Occipital lobe (tissue), 3 donors: ENCODE measurements at places on chromosomes 12 and 14. TPM values are rescaled to one million over a fixed set of nuclear protein-coding genes. Genes with fewer than 3 reads are reported as not detected.
A peak's percentile ranks its signal among the peaks of the same experiment; 100 is the strongest.

GRCh38 chr14:54646626-54647025, 79.7 kb downstream of the SAMD4A start:
- DNase-seq, result no peak

Gene HEBP1
- total RNA-seq, result 2.2 TPM

DNA sequence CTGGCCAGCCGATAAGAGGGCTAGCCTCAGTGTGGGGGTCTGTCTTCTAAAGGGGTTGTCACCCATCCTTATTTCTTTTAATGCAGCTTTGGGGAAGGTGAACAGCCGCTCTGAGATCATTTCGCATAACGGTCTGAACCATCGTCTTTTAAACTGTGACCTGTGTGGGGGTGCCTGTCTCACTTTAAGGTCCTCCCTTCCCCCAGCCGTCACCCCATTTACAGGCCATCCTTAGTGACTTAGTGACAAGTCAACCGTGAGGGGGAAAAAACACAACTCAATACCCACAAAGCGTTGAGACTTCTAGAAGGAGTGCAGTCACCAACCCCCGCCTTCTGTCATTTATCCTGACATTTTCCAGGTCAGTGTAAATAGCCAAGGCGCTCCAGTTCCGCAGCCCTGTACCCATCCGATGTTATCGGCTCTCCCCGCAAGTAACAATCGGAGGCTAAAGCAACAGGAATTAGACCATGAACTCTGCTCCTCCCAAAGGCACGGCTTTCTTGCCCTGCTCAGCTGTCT, 505 bp upstream of the DENND5B start:
- peak; percentile 21 for DNase-seq

Gene HHIPL1
- 6.4 TPM for total RNA-seq

GRCh38 chr12:56571121-56571520, 49.5 kb downstream of the RBMS2 start:
- DNase-seq, result no peak

Gene MYO1A
- not detected for total RNA-seq

GRCh38 chr12:1607940-1608712, 13.7 kb upstream of the FBXL14 start:
- DNase-seq, result no peak

DNA sequence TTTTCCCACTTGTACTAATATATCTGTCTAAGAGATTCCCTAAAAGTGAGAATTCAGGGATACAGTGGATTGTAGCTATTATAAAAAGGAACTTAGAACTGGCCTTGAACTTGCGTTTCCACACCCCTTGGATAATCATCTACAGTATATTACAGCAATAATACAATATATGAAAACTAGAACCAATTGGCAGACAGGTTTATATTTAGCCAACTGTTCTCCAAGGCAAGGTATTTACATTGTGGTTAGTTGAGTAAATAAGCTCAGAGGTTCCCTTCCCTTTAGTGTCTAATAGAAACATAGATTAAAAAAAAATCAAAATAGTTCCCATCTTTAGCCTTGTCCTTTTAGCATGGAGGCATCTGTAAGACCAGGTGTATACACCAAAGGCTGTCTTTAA, 42.1 kb downstream of the LIMA1 start:
- DNase-seq, result no peak

Gene AQP2
- not detected for total RNA-seq

- DNase-seq, result no peak
Measured at GRCh38 chr14:26206640-26207039, 391.2 kb downstream of the NOVA1 start.

Gene EIF2B1
- 27.1 TPM for total RNA-seq

DNA sequence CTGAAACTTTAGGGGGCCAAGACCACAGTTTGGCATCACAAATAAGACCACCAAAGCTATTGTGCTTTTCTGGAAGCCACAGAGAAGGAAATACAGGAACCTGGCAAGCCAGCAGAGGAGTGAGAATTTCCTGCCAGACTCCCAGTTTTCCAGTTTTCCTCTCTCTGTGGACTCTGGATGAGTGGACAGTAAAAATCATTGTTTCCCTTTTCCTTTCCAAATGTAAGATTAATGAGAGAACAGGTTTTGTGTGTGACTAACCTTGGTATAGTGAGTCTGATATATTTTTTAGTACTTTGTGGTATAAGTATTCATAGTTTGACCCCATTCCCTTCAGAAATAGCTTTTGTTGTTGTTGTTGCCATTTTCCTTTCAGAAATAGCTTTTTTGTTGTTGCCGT, 2.6 kb upstream of the TAC3 start:
- no peak for DNase-seq

DNA sequence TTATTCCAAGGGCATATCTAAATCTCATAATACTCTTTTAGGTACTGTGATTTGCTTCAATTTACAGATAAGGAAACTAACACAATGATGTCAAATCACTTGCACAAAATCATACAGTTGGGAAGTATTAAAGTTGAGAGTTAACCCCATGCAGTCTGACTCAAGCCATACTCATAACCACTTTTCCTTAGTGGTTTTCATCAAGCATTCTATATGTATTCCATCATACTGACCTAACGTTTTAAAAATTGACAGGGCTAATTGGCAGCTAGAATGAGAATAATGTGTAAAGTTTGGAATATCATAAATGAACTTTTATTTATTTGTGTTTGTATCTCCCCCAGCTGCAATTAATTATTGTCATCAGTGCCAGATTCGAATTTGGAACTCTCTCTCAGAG, 20.9 kb downstream of the PUS7L start:
- no peak for DNase-seq

DNA sequence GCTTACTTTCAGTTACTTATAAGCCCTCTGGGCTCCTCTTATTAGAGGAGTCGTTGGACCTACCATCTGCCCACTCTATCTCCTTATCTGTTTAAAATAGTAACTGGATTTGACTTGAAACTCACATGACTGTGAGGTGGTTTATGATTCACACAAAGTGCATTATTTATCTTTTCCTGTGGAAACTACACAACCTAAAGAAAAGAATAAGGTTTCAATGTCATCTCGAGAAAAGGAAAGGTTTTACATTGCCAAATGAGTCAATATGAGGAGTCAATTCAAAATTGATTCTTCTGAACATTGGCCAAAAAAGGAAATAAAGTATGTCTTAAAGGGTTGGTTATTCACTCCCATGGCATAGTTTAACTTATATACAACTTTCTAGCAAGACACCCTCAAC, 225.0 kb upstream of the G2E3 start:
- no peak for DNase-seq

DNA sequence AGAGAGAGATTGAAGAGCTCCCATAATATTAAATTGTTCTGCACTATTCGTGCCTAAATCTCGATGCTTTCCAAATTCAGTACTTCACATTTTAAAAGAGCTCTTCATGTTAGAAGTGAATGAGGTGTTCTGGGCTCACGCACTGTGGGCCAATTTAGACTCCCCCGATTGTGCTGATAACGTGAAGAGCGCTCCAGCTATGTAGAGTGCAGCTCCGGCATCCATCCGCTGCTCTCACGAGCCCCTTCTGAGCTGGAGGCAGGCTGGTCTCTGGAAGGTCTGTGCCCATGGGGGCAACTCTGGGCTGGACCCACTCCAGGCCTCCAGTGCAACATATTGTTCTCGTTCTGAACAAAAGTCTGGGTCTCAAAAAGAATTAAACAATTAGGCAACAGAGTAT, 692.6 kb downstream of the VRK1 start:
- no peak for DNase-seq

DNA sequence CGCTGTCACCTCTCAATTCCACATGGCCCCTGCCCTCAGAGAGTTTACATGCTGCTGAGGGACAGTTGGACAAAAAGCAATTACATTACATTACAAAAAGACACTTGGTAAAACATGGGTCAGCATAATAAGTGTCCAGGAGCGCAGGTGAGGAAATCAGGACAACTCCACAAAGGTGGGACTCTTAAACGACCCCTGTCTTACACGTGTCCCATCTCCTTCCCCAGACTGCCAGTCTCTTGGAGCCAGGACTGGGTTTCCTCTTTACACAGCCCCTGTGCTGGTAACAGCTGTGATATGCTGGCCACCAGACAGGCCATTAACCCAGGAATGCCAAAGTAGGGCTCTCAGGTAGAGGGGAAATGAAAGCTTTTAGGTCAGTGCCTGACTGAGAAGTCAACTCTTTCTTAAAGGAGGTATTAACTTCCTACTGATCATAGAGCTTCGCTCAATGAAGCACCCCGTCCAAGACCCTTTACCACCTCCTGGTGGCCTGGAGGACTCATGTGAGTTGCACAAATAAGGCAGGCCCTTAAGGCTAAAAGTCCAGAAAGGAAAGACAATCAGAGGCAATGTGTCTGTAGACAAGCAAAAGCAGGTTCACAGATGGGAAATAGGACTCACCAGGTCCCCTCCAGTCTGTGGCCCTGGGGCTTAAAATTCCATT, 55.5 kb downstream of the ANO2 start:
- DNase-seq, result no peak
